ENCODE measurements at places on chromosomes 5 and 9.

DNA sequence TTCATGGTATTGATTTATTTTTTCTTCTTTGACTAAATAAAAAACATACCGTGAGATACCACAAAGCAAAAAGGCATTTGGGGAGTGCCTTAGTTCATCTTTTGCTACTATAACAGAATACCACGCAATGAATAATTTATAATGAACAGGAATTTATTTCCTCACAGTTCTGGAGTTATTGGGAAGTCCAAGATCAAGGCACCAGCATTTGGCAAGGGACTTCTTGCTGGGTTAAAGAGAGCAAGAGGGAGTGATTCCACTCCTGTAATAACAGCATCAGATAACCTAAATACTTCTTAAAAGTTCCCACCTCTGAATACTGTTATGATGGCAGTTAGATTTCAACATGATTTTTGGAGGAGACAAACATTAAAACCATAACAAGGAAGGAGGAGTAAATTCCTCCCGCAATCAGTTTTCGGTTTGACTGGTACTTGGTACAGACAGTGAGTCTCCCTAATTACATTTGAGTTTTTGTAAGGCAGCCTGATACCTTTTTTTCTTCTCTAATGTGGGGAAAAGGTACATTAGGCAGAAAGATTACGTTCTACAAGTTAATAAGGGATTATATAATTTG, 8.8 kb upstream of the OMD start:
- DNase-seq = no peak

- DNase-seq = peak; percentile 80
Measured at GRCh38 chr5:56350597-56351170, 117.6 kb upstream of the ANKRD55 start.

DNA sequence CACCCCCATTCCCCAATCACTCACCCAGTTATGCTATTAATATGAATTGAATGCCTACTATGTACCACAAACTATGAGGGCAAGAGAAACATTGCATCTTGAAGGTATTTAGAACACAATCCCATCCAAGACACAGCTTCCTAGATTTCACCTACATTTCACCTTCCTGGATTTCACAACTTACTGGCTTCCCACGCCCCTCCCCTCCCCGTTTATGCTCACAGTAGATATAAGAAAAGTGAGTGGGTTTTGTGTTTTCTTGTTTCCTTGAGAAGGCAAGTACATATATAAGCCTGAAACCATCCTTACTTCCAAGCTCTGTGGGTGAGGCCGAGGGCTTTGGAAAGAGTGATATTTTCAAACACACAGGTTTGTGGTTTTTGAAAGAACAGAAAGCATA, 465.0 kb downstream of the BNC2 start:
- no peak for DNase-seq

GRCh38 chr5:151661968-151662732, 24.6 kb downstream of the SPARC start:
- DNase-seq = no peak

DNA sequence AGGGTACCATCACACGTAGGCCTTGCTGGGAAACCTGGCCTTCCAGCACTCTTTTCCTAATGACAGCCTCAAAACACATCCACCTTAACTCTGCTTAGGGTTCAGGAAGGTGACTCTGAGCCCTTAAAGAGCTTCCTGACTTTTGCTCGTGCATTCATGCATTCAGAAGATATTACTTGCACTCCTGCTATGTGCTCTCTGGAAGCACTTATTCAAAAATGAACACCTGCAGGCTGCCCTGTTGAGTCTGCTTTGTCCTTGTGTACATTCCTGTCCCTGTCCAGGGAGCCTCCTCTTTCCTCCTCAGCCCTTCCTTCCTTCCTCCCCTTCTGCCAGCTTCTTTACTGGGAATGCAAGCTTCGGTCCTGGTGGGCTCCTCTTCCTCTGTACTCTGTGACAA, 61.5 kb downstream of the SPRY4 start:
- DNase-seq = no peak
